ENCODE measurements at places on chromosomes 2 and 18. TPM values are rescaled to one million over a fixed set of nuclear protein-coding genes. Genes with fewer than 3 reads are reported as not detected.

Gene CIDEA
- total RNA-seq, result 0.58 TPM

- DNase-seq, result no peak
- H3K27me3 ChIP-seq, result no peaks in the 10 kb centered on the region
- H3K4me1 ChIP-seq, result no peaks in the 10 kb centered on the region
- H3K27ac ChIP-seq, result no peak overlapping the region
- no peak overlapping the region for H3K4me3 ChIP-seq
Measured at GRCh38 chr2:238567996-238568395, 141.3 kb downstream of the ASB1 start.

- DNase-seq, result no peak
- H3K27ac ChIP-seq, result no peak overlapping the region
- peaks cover 6% of the 10 kb centered on the region for H3K36me3 ChIP-seq
- H3K4me3 ChIP-seq, result no peak overlapping the region
- H3K4me1 ChIP-seq, result peaks cover 18% of the 10 kb centered on the region
Measured at GRCh38 chr2:205759257-205759656, 77.0 kb downstream of the NRP2 start.

Gene R3HDM1
- total RNA-seq, result 24.1 TPM

- no peaks in the 10 kb centered on the region for H3K4me1 ChIP-seq
- no peak overlapping the region for H3K27ac ChIP-seq
- H3K27me3 ChIP-seq, result no peaks in the 10 kb centered on the region
- no peak overlapping the region for H3K4me3 ChIP-seq
Measured at GRCh38 chr2:85806358-85807118, 52.7 kb downstream of the ATOH8 start.

DNA sequence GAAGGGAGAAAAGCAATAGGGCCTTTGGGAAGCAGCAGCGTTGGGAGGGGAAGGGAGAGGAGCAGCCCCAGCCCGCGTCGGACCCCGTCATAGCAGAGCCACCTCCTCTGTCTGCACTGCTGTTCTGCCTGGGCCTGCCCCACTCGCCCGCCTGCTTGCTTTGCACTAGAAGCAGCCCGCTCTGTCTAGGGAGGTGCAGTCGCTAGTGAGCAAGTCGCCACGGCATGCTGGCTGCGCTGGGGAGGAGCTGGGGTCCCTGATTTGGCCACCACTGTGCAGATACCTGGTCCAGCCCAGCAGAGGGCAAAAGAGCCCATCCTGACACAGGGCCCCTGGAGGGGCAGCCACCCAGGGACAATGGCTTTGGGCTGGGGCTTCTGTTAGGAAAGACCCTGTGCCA is 8.0 kb upstream of the TMEM214 start:
- no peak overlapping the region for H3K4me3 ChIP-seq
- no peaks in the 10 kb centered on the region for H3K27me3 ChIP-seq
- DNase-seq, result no peak
- peaks cover 2% of the 10 kb centered on the region for H3K36me3 ChIP-seq
- H3K4me1 ChIP-seq, result no peaks in the 10 kb centered on the region
- H3K27ac ChIP-seq, result no peak overlapping the region

DNA sequence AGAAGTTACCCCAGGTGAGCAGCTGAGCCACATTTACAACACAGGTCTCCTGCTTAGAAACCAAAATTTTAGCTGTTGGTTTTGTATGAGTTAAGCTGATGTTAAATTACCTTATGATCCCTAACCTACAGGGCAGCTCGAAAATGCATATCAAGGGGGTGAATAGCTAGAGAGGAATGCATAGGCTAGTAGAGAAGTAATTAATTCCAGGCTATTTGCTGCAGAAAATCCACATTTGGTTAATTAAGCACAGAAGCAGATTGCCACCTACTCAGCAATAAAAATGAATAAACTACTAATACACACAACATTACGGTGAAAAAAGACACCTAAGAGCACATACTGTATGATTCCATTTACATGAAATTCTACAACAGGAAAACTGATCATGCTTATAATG is 91.4 kb downstream of the OSBPL1A start:
- no peaks in the 10 kb centered on the region for H3K4me1 ChIP-seq
- H3K36me3 ChIP-seq, result no peaks in the 10 kb centered on the region
- H3K4me3 ChIP-seq, result no peak overlapping the region
- H3K27ac ChIP-seq, result no peak overlapping the region
- no peak for DNase-seq
- no peaks in the 10 kb centered on the region for H3K27me3 ChIP-seq

GRCh38 chr2:85066874-85067351 is 66.3 kb upstream of the TCF7L1 start:
- H3K36me3 ChIP-seq, result no peaks in the 10 kb centered on the region
- no peaks in the 10 kb centered on the region for H3K27me3 ChIP-seq
- DNase-seq, result peak; percentile 92
- no peak overlapping the region for H3K27ac ChIP-seq
- H3K4me1 ChIP-seq, result no peaks in the 10 kb centered on the region
- no peak overlapping the region for H3K4me3 ChIP-seq

Gene SNED1
- 108 TPM for total RNA-seq

Gene KIF1A
- 0.78 TPM for total RNA-seq

Gene VAMP5
- 83.8 TPM for total RNA-seq

Gene IL18RAP
- total RNA-seq, result 1.9 TPM

DNA sequence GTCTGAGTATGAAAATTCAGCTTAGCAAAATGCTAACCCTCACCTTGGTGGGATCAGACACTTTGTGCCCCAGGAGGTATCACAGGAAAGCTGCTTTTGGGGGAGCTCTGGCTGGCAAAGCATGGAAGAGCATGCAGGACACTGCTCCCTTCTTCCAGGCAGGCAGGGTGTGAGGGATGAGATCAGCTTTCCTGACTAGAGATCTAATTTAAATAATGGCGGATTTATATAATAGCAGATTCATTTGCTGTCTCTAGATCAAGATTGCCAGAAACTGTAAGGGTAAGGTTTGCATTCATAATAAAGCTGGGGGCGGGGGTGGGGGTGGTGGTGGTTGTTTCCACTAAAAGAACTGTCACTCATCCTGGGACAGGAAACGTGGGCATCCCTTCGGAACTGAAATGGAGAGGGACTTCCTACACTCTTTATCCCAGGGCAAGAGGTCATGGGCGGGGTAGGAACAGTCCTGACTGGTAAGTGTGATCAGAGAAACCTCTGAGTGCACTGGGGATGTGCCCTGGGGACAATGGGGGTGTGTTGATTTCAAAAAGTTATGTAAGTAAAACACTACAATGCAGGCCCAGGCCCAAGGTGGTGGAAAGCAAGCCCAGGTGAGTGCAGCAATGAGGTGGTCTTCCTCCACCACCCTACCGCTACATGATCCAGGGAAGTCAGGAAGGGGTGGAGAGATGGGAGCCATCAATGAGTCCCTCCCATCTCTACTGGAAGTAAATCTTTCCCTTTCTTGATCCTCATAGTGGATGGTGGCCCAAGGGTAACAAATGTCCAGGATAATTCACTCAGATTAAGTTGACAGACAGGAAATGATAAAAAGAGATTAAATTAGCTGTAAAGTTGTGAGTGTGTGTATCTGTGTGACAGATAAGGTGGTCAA is 171.4 kb upstream of the SERPINE2 start:
- no peak overlapping the region for H3K4me3 ChIP-seq
- H3K4me1 ChIP-seq, result no peaks in the 10 kb centered on the region
- H3K27ac ChIP-seq, result no peak overlapping the region
- no peaks in the 10 kb centered on the region for H3K36me3 ChIP-seq
- no peaks in the 10 kb centered on the region for H3K27me3 ChIP-seq

DNA sequence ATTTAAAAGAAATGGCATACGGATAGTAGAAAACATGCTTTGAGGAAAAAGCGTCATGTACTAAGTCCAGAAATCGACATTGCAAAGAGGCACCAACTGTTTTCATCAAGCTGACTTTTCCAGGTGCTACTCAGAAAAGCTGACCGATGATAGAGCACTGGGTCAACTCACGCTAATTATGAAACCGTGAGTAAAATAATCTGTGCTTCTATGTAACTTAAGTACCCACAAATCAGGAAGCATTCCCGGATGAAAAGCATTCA is 353 bp upstream of the NUP35 start:
- H3K27ac ChIP-seq, result no peak overlapping the region
- H3K4me3 ChIP-seq, result peak overlapping the region; percentile 80

DNA sequence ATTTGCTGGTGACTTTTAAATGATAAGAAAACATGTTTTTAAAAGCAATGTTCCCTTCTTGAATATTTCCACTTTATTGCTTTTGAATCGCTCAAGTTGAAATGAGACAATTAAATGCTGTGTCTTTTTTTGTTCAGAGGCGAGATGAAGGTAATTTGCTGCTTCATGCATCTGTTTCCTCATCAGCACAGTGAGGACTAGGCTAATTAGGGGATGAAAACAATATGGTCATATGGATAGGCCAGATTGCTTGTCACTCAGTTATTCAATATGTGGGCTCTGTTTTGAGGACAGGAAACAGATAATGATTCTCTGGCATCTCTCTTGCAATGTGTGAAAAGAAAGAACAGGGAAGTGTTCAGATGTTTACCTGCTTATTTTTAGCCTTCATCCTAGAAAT is 61.0 kb downstream of the ERBB4 start:
- no peak for DNase-seq
- H3K4me1 ChIP-seq, result peaks cover 3% of the 10 kb centered on the region
- no peaks in the 10 kb centered on the region for H3K36me3 ChIP-seq
- H3K4me3 ChIP-seq, result no peak overlapping the region
- H3K27ac ChIP-seq, result no peak overlapping the region

GRCh38 chr18:4593895-4594294 is 138.8 kb upstream of the DLGAP1 start:
- H3K36me3 ChIP-seq, result no peaks in the 10 kb centered on the region
- H3K27me3 ChIP-seq, result no peaks in the 10 kb centered on the region
- no peak overlapping the region for H3K4me3 ChIP-seq
- no peak overlapping the region for H3K27ac ChIP-seq

Gene KHK
- total RNA-seq, result 3.4 TPM

DNA sequence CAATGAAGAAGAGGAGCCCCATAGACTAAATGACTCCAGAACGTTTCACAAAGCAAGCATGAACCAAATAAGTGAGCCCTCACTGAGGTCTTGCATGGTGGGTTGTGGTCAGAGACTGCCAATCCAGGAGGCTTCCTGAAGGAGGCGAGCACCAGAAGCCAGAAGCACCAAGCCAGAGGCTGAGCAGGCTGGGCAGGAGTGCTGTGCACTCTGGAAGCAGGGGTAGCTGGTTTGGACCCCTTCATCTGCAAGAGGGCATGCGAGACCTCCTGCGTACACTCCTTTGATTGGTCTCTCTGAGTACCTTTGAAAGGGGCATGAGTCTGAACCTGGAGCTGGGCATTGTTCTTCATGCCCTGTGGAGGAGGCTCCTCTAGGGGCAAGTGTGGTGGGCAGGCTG is 192.5 kb downstream of the HAUS1 start:
- H3K27ac ChIP-seq, result no peak overlapping the region
- H3K36me3 ChIP-seq, result no peaks in the 10 kb centered on the region
- no peak overlapping the region for H3K4me3 ChIP-seq
- H3K27me3 ChIP-seq, result no peaks in the 10 kb centered on the region

- no peaks in the 10 kb centered on the region for H3K27me3 ChIP-seq
- H3K27ac ChIP-seq, result no peak overlapping the region
- peaks cover 2% of the 10 kb centered on the region for H3K4me1 ChIP-seq
- H3K36me3 ChIP-seq, result peaks cover 3% of the 10 kb centered on the region
- no peak for DNase-seq
Measured at GRCh38 chr18:24238387-24238786, 99.5 kb downstream of the CABYR start.

DNA sequence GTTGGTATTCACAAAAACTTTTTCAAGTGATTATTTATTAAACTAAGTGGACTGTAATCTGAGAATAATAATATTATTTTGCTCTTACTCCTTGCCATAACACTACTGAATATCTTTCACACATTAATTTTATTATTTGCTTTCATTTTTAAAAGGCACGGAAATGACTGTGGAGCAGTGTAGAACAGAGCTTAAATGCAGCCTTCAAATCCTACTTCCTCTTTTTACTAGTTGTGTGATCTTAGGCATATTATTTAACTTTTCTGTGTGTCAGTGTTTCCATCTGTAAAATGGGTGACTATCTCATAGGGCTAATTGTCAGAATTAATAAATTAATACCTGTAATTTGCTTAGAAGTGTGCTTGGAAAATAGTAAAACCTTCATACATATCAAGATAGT is 55.5 kb upstream of the SLC8A1 start:
- no peak overlapping the region for H3K27ac ChIP-seq
- no peaks in the 10 kb centered on the region for H3K27me3 ChIP-seq
- no peak for DNase-seq
- no peaks in the 10 kb centered on the region for H3K4me1 ChIP-seq
- no peak overlapping the region for H3K4me3 ChIP-seq

- no peak overlapping the region for H3K27ac ChIP-seq
- H3K27me3 ChIP-seq, result no peaks in the 10 kb centered on the region
- peaks cover 18% of the 10 kb centered on the region for H3K36me3 ChIP-seq
Measured at GRCh38 chr18:11885278-11885947, 22.7 kb downstream of the MPPE1 start.

Gene ACMSD
- total RNA-seq, result not detected

Gene TMEM247
- total RNA-seq, result not detected

DNA sequence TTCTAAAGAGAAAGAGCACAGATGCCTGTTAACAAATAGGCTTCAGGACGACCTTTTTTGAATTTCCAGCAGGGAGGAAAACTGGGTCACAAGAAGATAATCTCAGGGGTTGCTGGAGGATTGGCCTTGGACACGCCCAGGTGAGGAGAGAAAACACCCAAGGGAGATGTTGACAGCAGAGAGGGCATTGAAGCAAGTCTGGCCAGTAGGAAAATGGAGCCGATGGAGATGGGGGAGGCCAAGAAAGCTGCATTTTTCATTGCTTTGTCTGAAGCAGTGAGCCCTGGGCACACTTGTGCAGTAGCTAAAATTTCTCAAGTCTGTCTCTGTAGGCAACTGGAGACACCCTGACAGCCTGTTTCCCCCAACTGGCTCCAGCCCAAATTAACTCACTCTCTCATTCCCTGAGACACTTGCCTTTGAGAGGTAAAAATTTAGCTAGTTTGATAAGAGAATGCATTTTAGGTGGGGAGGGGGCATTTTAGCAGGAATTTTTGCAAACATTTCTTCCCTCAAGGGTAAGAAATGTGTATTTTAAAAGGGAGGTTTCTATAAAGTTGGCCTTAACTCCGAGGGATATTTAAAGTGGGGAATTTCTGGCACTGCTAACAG is 165.5 kb downstream of the TGIF1 start:
- H3K27me3 ChIP-seq, result no peaks in the 10 kb centered on the region
- no peak overlapping the region for H3K27ac ChIP-seq
- H3K4me3 ChIP-seq, result no peak overlapping the region
- H3K4me1 ChIP-seq, result no peaks in the 10 kb centered on the region
- H3K36me3 ChIP-seq, result no peaks in the 10 kb centered on the region

DNA sequence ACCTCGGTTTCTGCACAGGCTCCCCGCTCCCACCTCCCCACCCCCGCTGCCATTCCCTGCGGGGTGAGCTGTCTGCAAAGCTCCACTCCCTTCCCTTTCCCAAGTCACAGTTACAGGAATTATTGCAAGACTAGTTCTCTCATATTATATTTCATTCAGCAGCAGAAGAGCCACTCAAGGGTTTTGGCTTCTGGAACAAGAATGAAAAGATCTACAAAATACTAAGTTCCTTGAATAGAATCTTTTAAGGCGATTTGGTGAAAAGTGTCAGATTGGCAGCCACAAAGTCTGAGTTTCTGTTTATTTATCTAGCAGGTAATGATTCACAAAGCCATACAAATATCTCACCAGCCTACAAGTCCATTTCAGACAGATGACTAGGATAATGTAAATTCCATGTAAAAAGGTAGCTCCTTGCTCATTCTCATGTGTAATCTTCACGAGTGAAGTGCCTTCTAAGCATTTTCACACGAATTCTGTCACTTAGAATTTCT is 221.9 kb upstream of the RBBP8 start:
- H3K27me3 ChIP-seq, result no peaks in the 10 kb centered on the region
- peak; percentile 84 for DNase-seq
- peaks cover 7% of the 10 kb centered on the region for H3K4me1 ChIP-seq
- H3K27ac ChIP-seq, result peak overlapping the region; percentile 20
- H3K36me3 ChIP-seq, result no peaks in the 10 kb centered on the region

- no peaks in the 10 kb centered on the region for H3K36me3 ChIP-seq
- no peaks in the 10 kb centered on the region for H3K27me3 ChIP-seq
- no peaks in the 10 kb centered on the region for H3K4me1 ChIP-seq
- DNase-seq, result no peak
- H3K4me3 ChIP-seq, result no peak overlapping the region
Measured at GRCh38 chr2:33118651-33119050, 171.9 kb downstream of the LTBP1 start.

Gene FKBP7
- 28.0 TPM for total RNA-seq

Data from aorta (tissue), 5 donors.